ENCODE measurements at places on chromosomes 6 and 20.
A peak's percentile ranks its signal among the peaks of the same experiment; 100 is the strongest.

DNA sequence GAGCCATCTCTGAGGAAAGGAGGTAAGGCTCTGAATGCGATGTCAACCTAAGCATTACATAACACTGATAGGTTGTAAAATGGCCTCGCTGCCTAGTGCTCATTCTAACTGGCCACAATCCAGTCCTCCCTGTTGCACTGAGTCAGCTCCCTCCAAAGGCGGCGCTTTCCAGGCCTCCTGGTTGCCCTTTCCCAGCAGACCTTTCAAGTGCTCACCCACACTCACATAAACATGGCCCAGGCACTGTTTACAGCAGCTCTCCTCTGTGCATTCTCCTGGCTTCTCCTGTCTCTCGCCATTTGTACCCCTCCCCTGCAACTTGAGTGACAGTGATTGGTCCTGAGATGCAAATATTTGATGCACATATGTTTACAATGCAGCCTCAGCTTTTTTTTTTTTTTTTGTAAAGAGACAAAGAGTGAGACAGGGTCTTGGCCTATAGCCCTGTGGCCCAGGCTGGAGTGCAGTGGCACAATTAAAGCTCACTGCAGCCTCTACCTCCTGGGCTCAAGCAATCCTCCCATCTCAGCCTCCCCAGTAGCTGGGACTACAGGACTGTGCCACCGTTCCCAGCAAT is 36.8 kb upstream of the PRND start:
- DNase-seq = no peak

DNA sequence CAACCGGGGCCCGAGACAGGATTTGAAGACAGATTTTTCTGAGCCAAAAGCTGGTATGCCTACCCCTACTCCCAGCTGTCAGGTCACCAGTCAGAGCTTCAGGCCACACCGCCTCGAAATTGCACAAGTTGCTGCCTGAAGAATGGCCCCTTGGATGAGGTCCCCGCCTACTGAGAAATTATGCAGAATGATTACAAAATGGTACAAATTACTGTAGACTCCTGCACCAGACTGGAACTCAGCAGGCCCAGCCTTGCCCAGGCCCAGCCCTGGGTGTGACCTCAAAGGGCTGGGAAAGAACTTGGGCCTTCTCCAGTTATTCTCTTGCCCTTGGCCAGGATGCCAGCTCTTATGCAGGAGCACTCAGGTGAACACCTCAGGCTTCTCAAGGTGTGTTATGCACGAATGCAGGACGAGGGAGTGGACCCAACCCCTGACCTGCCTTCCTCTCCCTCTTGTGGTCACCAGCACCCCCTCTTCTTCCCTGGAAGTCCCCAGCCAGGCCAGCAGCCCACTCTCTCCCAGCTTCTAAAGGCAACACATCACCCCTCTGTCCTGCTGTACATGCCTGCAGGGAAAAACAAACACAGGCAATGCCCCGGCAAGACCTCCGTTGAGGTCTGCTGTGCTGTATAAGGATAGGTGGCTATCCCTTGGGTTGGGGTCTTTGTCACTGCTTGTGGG is 88.7 kb upstream of the NAA20 start:
- DNase-seq = no peak

DNA sequence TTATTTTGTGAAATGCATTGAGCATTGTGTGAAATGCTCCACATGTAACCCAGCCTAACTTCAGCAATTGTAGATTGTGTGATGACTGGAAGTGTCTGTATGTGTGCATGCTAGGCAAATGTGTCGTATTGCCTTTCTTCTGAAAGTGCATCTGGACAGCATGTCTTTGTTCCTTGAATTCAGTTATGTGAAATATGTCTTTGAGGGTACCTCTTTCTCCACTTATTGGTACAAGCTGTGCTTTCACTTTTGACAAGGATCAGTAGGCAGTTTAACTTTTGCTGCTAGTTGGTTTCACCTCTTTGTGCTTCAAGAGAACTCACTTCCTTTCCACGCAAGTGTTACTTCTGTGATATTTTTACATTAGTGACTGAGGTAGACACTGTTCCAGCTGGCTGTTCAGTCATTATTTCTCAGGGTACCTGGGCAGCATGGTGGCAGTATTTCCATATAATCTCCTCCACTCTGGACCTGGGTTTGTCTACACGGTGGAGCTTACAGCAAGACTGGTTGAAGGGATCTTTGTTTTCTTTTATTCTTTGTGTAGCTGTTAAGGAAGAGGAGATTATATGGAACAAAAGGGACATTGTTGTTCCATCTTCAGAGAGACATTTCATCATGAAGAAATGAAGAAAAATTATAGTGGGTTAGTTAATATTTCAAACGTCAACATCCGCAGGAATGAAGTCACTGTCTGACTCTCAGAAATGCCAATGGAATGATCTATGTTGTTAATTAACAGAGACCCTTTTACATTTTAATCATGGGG is 175.4 kb downstream of the UTRN start:
- DNase-seq = peak; percentile 52

GRCh38 chr20:48620507-48621375 is 207.1 kb downstream of the PREX1 start:
- DNase-seq = peak; percentile 74

DNA sequence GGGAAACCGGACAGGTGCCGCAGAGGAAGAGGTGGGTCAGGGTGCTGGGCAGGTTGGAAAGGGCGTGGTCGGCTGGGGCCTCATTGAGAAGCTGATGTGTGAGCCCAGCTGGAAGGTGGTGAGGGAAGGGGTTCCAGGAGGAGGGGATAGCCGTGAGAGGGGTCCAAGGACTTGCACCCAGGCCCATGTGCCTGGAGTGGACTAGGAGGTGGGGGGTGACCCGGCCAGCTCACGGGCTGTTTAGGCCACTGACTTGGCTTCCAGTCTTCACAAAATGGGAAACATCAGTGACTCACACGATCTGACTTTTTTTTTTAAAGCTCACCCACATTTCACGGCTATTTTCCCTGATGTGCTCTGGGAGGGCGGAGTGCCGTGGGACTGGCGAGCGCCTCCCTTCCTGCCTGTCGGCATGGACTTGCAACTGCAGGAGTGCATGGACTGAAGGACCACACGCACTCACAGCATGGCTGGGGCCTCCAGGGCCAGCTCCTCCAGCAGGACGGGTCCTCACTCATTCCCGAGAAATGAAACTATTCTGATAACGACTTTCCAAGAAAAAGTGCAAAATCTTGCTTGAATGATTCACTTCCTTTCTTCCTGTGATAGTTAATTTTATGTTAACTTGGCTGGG is 13.5 kb upstream of the PDE10A start:
- no peak for DNase-seq

DNA sequence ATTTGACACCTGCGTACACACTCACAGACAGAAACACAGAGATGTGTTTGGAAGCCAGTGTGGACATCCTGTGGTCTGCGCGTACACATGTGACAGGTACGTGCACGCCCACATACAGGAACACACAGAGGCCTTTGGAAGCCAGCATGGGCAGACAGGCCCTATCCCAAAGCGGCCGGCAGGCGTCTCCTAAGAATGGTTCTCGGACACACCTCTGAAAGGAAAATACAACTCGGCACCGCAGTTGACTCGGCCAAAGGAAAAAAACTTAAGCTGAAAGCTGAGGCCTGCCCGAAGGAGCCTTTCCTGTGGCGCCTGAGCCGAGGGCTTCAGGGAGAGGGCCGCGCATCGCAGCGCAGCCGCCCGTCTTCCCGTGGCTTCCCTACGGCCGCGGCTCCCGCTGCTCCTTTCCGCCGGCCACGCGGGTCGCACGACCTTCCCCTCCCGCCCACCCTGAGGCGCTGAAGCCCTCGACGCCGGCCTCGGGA is 1.4 kb upstream of the CEP43 start:
- peak; percentile 63 for DNase-seq

DNA sequence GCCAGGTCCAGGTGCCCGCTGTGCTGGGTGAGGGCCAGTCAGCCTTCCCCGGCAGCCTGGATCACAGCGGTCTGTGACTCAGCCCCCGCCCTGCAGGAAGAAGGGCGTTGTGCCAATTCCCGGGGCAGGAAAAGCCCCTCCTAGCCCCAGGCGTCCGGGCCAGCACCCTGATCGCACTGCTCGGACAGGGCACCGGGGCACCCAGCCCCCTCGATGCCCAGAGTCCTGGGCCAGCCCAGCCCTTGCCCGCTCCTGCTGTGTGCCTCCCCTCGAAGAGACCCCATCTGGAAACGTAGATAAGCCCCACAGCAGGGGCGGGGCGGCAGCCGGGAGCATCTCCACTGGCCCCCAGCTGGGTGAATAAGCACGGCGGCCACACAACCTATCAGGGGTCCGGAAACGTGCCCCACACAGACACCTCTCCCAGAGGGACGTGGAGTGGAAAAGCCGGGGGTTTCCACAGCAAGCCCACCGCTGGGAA is 9.9 kb downstream of the LAMA5 start:
- no peak for DNase-seq

Measured in GM06990 (cell line).